WERI-Rb-1 (cell line): ENCODE measurements at places on chromosomes 2 and 18.

- no peak for DNase-seq
Observed at GRCh38 chr2:146366276-146366675, 1478.6 kb upstream of the ACVR2A start.

DNA sequence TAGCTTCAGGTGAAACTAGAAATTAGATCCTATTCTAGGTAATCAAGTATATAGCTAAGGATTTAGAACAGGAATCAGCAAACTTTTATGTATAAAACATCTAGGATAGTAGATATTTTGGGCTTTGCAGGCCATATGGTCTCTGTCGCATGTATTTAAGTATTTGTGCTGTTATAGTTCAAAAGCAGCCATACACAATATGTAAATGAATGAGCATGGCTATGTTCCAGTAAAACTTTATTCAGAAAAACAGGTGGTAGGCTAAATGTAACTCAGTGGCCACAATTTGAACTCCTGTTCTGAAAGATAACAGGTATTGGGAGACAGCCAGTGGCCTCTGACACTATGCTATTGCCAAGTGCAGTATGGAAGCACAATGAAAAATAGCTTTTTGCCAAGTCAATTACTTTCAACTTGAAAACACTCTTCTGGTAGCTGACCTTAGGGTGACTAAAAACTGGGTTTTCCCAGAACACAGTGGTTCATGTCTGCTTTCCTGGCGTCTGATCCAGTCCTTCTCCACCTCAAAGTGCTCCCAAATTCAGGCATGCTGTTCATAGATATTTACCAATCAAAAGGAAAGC lies 304.7 kb upstream of the SYT4 start:
- DNase-seq = no peak

DNA sequence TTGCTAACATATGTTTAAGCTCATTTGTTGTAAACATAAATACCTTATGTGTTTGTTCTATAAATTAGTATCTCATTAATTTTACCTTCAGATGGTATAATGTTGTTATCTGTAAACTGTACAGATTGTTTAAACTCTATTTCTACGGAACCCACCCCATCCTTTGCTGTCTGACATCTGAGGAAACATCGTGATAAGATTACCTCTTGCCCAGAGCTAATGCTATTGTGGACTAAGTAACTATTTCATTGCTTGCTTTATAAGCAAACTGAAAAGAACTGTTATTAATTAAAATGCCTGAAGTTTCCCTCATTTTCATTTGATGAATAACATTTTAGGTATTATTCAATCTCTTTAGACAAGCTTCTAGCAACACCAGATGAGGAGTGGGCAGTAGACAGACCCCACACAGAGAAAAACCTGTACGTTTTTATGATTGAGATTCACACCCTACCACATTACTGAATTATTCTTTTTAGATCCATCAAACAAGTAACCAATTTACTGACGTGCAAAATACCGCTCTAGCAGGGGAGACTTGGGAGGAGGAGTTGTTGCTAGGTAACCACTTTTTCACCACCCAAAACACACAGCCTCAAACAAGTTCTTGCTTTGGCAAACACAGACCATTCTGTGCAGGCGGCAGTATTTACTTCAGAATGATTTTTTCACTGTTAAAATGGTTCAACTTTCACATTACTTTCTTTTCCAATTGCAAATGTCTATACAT lies 1.9 kb upstream of the SYT4 start:
- peak; percentile 36 for DNase-seq

DNA sequence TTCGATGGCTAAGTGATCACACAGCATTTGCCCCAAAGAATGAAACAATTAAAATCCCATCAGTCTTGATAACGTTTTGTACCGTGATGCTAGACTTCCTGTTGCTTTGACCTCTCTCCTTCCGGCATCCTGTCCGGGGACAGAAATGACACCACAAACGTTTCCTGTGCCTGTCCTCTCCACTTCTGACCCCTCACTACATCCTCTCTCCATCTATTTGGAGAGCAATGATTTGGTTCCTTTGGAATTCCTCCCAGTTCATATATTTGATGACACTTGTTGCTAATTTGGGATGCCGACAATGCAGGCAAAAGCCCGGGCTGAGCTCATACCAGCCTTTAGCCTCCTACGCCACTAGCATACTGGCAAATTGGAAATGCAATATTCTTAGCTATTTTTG lies 151.2 kb upstream of the CCDC68 start:
- no peak for DNase-seq

- DNase-seq = no peak
Observed at GRCh38 chr2:150931451-150931850, 330.2 kb downstream of the RBM43 start.

DNA sequence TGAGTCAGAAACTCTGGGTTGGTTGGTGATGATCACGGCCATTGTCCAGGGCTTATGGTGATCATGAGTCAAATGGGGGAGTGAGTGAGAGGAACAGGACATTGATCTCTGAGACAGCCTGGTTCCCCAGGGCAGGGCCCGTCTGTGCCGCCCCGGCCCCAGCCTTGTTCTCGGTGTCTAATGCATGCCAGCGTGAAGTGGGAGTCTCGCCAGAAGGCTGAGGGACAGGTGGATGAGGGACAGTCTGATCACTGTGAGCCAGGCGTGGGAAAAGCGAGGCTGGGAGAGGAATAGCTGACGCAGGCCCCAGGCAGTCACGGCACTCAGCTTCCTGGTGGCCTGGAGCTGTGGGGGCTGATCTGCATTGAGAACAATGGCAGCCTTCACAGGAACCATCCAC lies 208.3 kb upstream of the HDAC4 start:
- no peak for DNase-seq

DNA sequence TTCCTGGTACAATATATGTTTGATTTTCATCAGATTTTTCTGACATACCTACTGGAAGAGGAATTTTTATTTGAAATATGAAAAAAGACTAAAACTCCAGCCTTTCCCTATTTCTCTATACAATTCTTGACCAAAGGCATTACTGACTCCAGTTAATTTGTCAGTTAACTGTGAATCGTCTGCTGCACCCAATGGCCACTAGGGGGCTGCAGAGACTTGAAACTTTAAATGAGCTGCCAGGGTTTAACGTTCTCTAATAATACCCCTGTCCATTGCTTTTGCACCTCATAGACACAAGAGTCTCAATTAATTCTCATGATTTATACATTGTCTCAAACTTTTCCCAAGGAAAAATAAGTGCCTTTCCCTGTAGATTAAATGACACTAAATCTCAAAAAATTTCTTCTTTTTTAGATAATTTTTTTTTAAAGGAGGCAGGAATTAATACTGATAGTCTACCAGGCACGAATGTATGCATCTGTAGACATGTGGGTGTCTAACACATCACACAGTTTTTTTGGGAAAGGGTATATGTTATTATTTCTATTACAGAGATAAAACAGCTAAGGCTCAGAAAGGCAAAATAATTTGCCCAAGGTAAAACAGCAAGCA lies 1.8 kb upstream of the ALK start:
- DNase-seq = peak; percentile 81

- no peak for DNase-seq
Observed at GRCh38 chr2:233964581-233964980, 47.4 kb downstream of the TRPM8 start.

DNA sequence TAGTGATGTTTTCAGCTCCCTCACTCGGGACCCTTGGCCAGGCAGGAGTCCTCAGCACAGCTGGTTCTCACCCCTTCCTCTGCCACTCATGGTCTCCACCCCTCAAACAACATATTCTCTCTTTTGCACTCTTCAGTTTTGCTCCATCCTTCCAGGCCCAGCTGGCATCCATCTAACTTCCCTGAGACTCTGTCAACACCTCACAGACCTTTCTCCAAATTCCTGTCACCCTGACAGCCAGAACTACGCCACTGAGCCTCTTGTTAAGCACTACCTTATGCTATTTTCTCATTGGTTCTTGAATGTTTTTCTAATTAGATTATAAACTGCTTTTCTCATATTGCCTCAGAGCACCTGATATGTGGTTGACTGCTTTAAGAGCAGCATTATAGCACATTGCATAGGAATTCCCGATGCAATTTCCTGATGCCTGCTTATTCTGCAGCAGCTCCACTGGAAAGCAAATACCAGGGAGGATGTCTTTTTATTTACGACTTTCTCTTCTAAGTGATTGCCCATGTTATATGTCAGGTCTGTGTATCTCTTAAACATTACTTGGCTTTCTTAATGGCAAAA lies 12.4 kb upstream of the INO80C start:
- no peak for DNase-seq

DNA sequence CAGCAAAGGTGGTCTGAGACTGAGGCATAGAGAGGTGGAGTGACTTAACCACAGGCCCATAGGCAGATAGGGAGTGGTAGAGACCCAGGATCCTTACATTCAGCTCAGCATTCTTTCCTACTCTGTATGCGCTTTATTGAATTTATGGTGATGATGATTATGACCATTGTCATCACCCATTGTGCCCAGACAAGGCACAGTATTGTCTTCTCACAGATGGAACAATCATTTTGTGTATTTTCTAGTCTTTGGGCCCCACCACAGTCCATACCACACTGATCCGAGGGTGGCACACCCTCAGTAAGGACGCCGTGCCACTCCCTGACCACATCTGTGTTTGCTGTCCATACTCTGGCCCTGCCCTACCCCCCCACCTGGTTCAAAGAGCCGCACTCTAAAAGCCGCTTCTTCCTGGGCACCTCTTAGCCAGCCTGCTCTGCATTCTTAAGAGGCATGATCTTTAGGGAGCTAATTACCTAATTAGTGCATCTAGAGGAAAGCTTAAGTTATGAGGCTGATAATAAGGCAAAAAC lies 179.6 kb upstream of the SMAD2 start:
- no peak for DNase-seq

GRCh38 chr2:42036413-42036812 lies 11.4 kb upstream of the PKDCC start:
- DNase-seq = no peak

DNA sequence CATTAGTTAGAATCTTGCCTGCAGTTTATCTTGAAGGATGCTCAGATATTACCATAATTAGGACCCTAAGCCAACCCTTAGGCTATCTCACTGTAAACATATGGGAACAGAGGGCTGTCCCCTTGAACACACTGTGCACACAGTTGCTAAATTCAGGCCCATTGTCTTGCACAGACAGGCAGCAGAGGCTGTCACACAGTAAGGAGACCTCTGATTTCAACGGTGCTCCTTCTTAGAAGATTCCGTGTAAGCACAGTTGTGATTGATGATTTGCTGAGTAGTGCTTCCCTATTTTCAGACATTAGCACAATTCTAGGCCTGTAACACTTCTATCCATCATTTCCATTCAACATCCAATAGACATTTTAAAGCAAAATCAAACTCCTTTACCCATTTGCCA lies 108.0 kb downstream of the RNF152 start:
- DNase-seq = no peak

- no peak for DNase-seq
Observed at GRCh38 chr2:171347591-171348032, 86.2 kb downstream of the METTL8 start.

GRCh38 chr2:126536605-126537200 lies 119.3 kb upstream of the GYPC start:
- DNase-seq = no peak

- DNase-seq = peak; percentile 85
Observed at GRCh38 chr2:68715353-68716041, 19.1 kb upstream of the ARHGAP25 start.

GRCh38 chr2:120879431-120880295 lies 144.0 kb downstream of the GLI2 start:
- DNase-seq = peak; percentile 72

DNA sequence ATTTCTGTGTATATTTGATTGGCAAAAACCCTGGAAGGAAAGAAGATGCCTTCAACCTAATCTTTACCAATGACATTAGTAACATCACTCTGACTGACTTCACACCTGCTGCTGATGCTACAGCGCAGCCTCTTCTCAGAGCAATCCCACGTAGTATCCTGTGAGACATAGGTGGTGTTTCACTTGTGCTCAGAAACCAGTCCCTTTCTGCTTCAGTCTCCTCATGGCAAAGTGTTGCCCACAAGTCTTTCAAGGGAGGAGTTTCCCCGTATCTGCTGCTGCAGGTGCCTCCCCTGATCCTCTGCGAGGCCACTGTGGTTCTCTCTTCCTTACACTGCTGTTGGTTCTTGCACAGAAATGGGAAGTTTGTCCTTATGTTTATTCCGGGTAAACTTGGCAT lies 433.2 kb upstream of the TNP1 start:
- DNase-seq = no peak

- no peak for DNase-seq
Observed at GRCh38 chr2:96522304-96523203, 14.0 kb upstream of the ARID5A start.

GRCh38 chr2:173053043-173053699 lies 22.5 kb upstream of the MAP3K20 start:
- no peak for DNase-seq
